Stimulated activated CD4-positive, alpha-beta T cell treated with anti-CD3 and anti-CD28 coated beads, Interleukin-1b, Interleukin-23, amount 100 ng/mL, for 1 hour (primary cell): ENCODE measurements at places on chromosomes 11 and 22.

GRCh38 chr11:23453522-23453921, 593.2 kb upstream of the CCDC179 start:
- no peak for DNase-seq

- DNase-seq: no peak
These were observed 9.1 kb upstream of the CCDC81 start for GRCh38 chr11:86365546-86365945.

- no peak for DNase-seq
These were observed 47.3 kb downstream of the PPFIA1 start for GRCh38 chr11:70317581-70318305.

GRCh38 chr11:17985517-17985916, 27.3 kb downstream of the SERGEF start:
- DNase-seq: no peak

DNA sequence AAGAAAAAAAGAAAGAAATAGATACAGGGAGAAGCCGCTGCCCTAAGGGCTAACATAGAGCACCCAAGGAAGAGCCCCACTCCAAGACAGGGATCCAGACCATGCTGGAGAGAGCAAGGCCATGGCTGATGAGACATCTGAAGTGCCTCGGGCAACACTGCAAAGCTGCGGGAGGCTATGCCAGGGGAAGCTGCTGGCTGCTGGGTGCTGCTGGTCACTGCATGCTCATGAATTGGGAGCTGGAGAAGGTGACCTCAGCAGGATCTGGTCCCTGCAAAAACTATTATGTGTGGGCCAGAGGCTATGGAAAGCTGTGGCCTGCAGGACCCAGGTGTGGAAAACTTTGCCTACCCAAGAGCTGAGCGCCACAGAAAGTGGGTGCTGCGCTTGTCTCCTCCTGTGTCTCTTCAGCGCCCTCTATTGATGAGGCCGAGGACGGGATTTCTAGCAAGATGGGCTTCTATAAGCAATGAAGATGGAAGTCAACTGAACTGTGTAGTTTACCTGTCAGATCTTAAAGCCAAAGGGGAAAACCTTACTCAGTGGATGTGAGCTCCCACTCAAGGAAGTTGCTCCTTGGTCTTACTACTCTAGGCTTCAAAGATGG, 17.3 kb upstream of the SLC29A2 start:
- DNase-seq: peak; percentile 43
